ENCODE measurements at places on chromosomes 7 and 10.

- DNase-seq: no peak
These were observed 43.5 kb upstream of the MSRB2 start for GRCh38 chr10:23051855-23052331.

DNA sequence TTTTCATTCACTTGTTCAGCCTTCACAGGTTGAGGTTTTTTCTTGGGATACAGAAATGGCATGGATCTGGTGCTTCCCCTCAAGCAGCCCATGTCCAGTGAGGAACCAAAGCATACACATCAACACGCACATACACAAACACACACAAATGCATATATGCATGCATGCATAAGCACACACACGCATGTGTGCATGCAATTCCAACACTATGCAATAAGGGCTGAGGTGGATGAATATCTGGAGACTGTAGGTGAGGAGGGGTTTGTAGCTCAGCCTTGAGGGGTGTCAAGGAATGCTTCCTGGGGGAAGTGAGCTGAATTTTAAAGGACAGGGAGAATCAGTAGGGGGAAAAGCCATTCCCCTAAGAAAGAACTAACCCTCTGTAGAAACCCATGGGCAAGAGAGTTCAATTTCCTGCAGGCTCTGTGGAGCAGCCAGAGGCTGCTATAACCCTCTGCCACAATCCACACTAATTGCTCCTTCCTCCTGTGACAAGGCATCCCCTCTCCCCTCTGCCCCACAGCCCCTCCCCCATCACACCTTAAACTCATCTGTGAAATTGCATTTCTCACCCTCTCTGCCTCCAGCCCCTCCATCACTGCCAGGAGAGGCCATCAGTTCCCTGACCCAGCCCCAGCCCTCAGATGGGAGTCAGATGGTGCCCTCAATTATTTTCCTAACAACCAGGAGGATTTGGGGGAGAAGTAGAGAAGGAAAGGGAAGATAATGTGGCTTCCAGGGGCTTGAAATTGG, 316.4 kb downstream of the RPS24 start:
- no peak for DNase-seq

- no peak for DNase-seq
These were observed 52.1 kb downstream of the RBM17 start for GRCh38 chr10:6140965-6141295.

DNA sequence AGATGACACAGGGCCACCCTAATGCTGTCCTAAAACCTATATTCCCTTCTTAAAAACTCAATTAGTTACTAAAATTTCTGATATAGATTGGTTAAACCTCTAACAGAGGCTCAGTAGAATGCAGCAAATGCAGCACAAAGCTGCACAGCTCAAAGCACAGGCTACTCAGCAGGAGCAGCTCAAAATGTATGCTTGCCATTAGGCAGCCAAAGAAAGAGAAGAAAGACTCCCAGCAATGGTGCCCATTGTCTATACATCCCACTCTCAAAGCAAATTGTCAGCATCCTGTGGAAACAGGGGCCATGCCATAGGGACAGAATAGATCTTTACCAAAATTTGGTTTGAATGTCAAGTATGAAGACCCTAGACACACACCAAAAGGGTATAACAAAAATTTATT, 73.5 kb downstream of the TFPI2 start:
- no peak for DNase-seq

DNA sequence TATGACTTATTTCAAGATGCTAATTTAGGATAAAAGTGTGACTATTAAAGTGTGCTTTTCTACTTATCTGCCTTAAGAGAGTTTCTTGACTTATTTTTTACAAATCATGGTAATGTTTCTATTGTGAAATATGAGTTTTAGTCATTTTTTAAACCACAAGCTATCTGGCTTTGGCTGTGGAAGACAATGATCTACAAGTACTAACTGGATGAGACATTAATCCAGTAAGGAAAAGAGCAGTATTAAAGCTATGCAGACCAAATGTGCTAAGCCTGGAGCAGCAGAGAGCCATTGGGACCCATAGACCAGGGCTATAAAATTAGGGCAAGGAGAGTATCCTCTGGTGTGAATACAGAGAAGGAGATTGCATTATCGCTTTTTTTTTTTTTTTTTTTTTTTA, 92.4 kb downstream of the SEMA3A start:
- DNase-seq: no peak

DNA sequence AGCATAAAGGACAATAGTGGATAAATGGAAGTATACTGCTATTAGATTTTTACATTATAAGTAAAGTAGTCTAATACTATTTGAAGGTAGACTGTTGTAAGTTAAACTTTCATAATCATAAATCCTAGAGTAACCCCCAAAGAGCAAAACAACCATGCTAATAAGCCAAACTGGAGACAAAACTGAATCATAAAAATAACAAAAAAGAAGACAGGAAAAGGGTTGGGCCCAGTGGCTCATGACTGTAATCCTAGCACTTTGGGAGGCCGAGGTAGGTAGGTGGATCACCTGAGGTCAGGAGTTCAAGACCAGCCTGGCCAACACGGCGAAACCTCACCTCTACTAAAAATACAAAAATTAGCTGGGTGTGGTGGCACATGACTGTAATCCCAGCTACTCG, 9.7 kb downstream of the CACUL1 start:
- no peak for DNase-seq

DNA sequence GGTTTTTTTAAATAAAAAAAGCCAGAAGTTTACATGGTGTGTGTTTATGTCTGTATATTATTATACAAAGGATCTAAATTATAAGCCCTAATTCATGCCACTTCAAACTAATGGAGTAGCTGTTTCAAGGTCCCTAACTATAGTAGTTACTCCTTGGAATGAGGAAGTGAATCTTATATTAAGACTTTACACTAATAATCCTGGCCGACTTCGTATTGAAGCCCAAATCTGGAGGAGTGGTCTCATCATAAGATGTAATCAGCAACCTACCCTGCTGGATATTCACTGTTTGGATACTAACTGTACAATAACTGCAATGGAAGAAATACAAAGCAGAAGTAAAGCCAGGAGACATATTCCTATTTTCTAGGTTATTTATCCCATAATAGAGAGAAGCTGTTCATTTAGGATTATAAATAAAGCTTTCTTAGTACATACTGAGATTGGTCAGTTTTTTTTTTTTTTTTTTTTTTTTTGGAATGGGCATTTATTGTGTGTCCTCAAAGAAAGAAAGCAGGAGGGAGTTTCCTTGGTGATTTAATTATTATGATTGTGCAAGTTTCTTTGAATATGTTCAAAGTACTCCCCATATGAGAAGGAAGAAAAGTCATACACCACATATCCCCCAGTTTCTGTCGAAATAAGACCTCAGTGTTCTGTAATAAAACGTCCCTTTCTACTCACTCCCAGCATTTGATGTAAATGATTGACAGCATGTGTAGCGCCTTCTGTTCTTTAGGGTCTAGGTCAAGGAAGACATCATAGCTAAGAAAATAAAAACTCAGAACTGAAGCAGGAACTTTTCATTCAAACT, 397.8 kb downstream of the EXOC4 start:
- DNase-seq: no peak

Measured in RWPE1 (cell line).